ENCODE measurements at places on chromosomes 6 and 20.

DNA sequence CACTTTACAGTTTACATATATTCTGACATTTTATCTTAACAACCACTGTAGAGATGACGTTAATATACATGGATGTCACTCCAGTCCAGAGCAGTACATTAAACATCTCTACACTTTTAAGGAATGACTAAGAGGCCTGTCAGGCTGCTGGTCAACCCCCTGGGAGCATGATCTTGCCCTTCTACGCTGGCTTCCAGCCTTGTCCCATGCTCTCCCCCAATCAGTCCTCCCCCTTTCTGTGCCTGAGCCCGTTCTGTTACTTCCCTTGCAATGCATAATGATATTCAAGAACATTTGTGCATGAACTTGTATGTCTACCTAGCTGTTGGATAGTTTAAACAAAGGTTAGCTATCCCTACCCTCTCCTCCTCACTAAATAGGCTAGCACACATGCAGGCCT is 40.5 kb upstream of the PLCB4 start:
- no peak for DNase-seq

GRCh38 chr6:74277777-74278186 is 581.8 kb downstream of the CD109 start:
- DNase-seq, result no peak

DNA sequence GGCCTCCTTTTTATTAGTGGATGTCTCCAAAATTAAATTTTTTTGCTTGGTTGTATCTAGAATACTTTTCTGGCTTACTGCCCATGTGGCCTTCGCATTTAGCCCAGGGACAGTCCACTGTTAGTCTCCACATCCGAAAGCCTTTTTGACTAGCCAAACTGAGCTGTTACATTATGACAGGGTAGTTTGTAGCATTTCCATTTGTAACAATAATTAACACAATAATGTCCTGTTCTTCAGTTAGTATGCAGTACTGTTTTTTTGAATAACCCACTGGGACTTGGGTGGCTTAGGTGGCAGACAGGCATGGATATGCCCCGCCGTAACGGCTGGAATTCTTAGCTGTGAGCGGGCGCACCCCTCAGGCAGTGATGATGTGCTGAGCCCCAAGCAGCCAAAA is 12.7 kb upstream of the BTN3A2 start:
- DNase-seq, result no peak

DNA sequence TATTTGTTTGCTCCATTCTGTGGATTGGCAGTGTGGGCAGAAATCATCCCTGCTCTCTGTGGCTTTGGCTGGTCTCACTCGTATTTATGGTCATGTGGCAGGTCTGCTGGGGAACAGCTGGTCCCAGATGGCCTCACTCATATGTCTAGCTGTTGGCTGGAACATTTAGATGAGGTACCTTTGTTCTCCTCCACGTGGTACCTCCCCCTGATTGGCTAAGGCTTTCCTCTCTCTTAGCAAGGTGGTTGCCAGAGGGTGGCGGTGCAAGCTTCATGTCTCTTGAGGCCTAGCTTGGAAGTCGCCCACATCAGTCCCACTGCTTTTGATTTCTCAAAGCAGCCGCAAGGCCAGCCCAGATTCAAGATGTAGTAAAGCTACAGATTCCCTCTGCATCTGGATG is 348.5 kb upstream of the BTBD3 start:
- no peak for DNase-seq

- DNase-seq, result no peak
Observed at GRCh38 chr6:20479526-20479925, 54.7 kb upstream of the CDKAL1 start.

DNA sequence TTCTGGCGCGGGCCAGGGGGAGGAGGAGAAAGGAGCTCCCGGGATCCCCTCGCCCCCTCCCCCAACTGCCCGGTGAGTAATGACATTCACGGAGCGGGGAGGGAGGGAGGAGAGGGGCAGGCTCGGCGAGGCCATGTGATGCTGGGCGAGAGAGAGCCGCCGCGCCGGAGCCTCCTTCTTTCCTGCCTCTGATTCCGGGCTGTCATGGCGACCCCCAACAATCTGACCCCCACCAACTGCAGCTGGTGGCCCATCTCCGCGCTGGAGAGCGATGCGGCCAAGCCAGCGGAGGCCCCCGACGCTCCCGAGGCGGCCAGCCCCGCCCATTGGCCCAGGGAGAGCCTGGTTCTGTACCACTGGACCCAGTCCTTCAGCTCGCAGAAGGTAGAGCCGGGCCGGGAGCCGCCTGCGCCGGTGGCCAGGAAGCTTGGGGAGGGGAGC is at the start of gene GDAP1L1:
GDAP1L1 (plus strand) TSS at position 178 of the 441 bp plus-strand sequence; CDS start at position 205, 27 bp downstream.
- no peak for DNase-seq

DNA sequence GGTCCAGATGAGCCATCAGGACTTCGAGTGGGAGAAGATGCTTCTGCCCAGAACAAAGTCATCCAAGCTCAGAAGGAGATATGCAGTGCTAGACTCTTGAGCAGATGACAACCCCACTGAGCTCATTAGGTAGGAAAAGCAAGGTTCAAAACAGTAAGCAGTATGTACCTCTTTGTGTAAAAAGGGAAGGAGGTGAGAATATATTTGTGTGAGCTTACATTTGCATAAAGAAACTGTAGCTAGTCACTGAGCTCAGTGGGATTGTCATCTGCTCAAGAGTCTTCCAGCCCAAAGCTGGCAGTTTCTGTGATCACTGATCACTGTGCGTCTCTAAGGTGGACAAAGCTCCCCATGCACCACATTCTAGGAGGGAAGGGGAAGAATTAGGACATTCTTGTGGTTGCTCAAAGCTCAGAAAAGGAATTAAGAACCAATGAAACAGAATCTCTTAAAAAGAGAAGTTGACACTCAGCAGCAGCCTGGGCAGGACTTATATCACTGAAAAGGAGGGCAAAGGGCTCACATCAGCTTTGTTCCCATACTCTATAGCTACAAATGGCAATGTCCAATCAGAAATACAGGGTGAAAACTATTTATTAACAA is 90.0 kb upstream of the MAFB start:
- no peak for DNase-seq

- DNase-seq, result no peak
Observed at GRCh38 chr6:39886871-39887270, 47.4 kb downstream of the MOCS1 start.

DNA sequence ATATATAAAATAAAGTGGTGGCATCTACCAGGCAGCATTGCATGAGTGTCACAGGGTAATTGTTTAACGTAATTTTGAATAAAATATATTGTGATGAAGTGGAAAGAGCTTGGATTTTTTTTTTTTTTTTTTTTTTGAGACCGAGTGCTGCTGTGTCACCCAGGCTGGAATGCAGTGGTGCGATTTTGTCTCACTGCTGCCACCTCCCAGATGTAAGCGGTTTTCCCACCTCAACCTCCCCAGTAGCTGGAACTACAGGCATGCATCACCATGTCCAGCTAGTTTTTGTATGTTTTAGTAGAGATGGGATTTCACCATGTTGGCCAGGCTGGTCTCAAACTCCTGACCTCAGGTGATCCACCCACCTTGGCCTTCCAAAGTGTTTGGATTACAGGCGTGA is 81.1 kb upstream of the SMIM8 start:
- DNase-seq, result no peak

DNA sequence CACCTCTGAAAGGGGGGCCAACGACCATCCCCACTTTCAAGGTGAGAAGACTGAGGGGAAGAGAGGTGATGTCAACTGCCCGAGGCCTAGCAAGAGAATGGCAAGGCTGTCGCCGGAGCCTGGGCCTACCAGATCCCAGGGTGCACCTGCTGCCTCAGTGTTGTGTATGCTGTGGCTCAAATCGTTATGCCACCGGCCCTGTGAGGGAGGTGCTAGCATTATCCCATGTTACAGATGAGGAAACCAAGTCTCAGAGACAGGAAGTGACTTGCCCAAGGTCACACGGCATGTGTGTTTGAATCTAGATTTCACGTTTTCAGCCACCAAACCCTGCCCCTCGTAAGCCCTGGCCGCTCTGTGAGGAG is 152.5 kb downstream of the CEBPB start:
- no peak for DNase-seq

DNA sequence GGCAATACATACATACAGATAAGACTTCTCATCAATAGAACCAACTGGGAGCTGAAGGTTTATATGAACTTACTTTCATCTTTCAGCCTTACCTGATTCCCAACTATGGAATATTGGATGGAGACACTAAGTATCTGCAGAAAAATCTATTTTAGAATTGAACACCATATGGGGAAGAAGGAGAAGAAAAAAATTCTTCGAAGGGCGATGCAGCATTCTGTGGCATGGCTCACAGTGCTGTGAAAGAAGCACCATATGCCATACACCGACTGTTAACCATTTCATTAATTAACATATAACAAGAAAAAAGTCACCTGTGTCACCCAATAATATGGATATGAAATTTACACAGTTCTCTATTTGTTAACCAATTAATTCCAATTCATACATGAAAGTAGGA is 1374.4 kb upstream of the MAP3K7 start:
- no peak for DNase-seq

- DNase-seq, result no peak
Observed at GRCh38 chr6:158633127-158633526, 11.4 kb downstream of the DYNLT1 start.

GRCh38 chr20:37243937-37244571 is 17.6 kb downstream of the GHRH start:
- DNase-seq, result no peak

GRCh38 chr6:82861121-82861520 is 204.5 kb downstream of the UBE3D start:
- no peak for DNase-seq

- DNase-seq, result no peak
Observed at GRCh38 chr6:164401871-164402270, 907.5 kb downstream of the C6orf118 start.

GRCh38 chr6:79557673-79558467 is 20.6 kb upstream of the LCA5 start:
- no peak for DNase-seq

- DNase-seq, result no peak
Observed at GRCh38 chr6:2554651-2555260, 196.0 kb downstream of the MYLK4 start.

DNA sequence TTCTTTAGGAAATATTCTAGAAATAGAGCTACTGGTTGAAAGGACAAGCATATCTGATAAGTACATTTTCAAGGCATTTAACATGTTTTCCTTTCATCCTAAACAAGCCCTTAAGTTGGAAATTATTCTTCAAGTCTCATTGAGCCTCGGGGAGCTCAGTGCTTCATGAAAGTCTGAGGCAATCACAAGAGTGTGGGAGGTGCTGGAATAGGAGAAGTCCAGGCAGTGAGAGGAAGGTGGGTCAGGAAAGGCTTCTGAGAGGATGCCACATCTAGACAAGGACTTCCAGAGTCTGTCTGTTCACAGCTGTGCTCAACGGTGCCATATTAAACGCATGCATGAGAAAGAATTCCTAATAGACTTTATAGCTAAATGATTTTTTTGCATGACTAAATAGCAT is 69.8 kb downstream of the CD83 start:
- no peak for DNase-seq

GRCh38 chr20:60054716-60055634 is 96.8 kb downstream of the CDH26 start:
- no peak for DNase-seq

DNA sequence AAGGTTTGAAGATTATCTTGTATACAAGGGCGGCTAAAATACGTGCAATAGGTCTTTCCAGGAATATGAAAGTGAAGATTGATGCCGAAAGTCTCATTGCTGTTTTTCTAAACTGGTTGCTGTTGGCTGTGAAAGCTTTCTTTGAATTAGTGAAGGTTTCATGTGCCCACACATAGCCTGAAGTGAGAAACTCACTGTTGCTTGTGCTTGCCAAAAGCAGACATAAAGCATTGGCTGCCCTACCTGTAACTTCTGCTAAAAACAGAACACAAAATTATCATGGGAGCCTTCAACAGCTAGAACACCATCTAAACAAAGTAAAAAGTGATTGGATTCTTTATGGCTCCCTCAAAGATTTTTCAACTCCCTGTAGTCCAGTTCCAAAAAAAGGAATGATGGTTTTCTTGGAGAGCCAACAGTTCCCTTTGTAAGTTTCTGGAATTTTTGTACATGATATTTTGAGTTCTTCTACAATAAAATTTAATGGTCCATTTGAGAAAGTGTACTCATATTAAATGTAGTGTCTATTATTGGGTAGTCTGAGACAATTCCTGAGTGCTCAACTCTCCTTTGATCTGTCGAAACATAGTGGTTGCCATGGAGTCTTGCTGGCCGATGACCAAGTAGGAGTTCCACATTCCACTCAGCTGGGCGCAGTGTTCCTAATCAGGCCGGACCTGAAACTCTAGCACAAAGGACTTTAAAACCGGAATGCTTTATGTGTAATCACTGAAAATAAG is 68.5 kb downstream of the PLEKHG1 start:
- no peak for DNase-seq

DNA sequence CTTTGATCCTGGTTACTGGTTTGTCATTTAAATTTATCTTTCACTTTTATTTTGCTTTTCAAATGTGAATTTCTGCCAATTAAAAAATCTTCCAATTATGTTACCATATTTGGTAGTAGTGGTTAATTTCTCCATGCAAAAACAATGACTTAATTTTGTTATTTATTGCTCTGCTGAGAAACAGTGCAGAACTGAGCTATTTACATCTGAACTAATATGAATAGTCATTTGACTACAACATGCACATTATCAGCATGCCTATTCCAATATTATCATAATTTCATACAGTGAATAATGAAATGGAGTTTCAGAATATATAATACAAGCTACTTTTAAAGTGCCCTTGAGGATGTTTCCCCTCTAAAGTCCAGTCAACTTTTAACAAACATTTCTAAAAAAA is 517 bp downstream of the PLN start:
- no peak for DNase-seq

GRCh38 chr20:24968278-24968800 is 19.3 kb downstream of the CST7 start:
- DNase-seq, result no peak

DNA sequence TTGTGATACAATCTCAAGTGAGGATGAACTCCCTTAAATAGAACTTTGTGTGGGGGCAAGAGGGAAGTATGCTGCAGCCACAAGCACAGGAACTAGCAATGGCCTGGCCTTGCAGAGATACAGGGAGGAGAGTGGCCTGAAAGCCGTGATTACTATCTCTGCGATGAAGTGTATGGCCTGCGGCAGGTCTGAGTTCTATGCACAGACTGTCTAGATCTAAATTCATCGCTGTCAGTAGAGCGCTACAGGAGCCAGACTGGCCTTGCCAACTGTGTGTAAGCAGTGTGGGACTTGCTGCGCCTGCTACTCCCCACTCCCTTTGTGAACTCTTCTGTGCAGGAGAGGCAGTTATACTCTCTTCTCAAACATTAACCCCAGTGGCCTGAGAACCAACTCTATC is 997.0 kb downstream of the GRIK2 start:
- no peak for DNase-seq
